ENCODE measurements at places on chromosomes 3 and 15.

DNA sequence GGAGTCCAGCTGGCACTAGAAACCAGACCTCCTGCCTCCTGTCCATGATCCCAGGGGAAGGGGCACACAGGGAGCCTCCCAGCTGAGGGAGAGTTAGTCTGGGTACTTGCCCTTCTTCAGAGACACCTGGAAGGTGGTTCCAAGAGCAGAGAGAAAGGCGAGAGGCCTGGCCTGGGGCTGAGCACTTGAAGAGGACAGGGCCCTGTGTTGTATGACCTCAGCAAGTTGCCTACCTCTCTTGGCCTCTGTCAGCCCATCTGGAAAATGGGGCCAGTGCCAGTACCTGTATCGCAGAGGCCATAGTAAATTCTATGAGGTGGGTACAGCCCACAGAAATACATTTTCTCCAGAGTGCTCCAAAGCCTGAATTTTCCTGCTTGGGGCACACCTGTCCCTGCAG lies 19.5 kb downstream of the PTH1R start:
- DNase-seq = no peak

DNA sequence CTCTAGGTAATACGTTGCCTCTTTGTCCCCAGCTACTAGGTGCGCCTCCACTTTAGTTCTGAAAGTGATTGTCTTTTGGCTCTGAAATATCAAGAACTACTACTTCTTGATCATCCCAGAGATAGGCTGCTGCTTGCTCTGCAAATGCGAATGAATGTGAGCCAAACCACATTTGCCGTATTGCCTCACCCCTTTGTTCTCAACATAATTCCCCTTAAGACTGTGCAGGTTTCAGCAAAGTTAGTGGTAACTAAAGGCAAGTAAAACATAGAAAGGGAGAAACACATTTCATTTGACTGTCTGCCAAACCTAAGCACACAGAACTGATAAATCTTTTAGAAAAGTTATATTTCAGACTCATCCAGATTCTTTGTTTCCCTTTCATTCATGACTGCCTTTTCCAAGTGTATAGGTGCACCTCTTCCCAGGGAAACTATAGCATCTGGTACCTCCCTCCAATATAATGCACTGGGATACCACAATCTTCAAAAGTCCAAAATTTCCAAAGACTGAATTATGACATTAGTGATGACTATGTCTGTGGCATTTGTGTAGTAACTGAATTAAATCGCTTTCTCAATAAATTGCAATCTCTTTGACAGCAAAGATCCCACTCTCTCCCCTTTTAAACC lies 720.6 kb upstream of the CBLB start:
- no peak for DNase-seq

DNA sequence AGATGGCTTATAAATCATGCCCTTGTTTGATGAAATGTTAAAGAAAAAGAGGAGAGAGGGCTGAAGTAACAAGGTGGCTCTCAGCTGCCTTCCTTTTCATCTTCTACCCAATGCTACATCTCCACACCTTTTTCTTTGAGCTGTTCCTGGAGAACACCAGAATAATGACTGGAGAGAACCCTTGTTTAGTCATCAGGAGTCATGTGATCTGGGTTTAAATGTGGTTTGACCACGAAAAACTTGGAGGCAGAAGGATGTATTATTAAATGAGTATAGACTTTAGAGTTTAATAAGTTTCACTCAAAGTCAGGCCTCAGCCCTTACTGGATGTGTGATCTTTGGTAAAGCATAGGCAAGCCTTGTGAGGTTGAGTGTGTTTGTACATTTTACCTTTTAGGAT lies 230.3 kb upstream of the TBL1XR1 start:
- DNase-seq = no peak

- no peak for DNase-seq
These were observed 6.3 kb upstream of the MUC20 start for GRCh38 chr3:195714380-195715011.

- no peak for DNase-seq
These were observed 10.3 kb upstream of the ABHD10 start for GRCh38 chr3:111968319-111969054.

GRCh38 chr3:69998759-69999139 lies 784 bp upstream of the SAMMSON start:
- DNase-seq = no peak

GRCh38 chr3:169931747-169932520 lies 20.6 kb downstream of the SAMD7 start:
- DNase-seq = no peak

- no peak for DNase-seq
These were observed 529.2 kb downstream of the TUSC7 start for GRCh38 chr3:117238806-117239205.

GRCh38 chr3:125185805-125186204 lies 26.7 kb downstream of the SLC12A8 start:
- DNase-seq = no peak

- no peak for DNase-seq
These were observed 18.7 kb downstream of the LYSMD2 start for GRCh38 chr15:51718746-51719145.

- DNase-seq = no peak
These were observed 2.3 kb downstream of the FLNB start for GRCh38 chr3:58010562-58010961.

- DNase-seq = no peak
These were observed 26.4 kb downstream of the LNP1 start for GRCh38 chr3:100427699-100428098.

GRCh38 chr15:69468241-69469121 lies 15.9 kb downstream of the RPLP1 start:
- DNase-seq = peak; percentile 88

GRCh38 chr3:113405180-113405579 lies 36.1 kb downstream of the CFAP44 start:
- no peak for DNase-seq

DNA sequence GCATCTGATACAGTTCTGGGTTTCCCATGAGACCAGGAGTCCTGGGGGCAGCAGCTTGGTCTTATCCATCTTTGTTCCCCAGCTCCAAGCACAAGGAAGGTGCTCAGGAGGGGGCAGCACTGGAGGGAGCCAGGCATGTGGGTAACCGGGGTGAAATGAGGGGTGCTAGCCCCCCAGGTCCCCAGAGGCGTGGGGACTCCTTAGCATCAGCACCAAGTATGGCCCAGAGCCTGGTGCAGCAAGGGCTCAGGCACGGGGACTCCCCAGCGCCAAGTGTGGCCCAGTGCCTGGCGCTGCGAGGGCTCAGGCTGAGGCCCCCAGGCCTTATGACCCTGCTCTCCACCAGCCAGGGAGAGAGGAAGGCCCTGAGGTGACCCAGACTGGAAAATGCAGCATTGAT lies 94.1 kb downstream of the CHSY1 start:
- DNase-seq = no peak

DNA sequence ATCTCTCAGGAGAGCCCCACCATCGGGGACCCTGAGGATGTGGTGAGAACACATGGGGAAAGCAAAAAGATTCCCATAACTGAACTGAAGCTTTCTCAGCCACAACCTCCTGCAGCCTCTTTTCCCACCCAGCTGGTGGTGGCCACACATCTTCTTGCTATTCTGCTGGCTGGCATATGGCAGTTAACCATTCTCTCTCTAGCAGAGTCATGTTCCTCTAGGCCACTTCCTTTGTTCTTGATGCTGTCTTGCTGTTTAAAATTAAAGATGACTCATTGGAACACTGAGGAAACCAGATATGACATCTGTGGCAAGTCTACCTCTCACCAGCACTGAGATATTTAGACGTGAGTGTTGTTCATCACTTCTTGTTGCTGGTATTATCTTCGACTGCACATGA lies 180.3 kb upstream of the ROBO2 start:
- no peak for DNase-seq

GRCh38 chr3:135922903-135923250 lies 42.7 kb upstream of the PPP2R3A start:
- peak; percentile 66 for DNase-seq

- no peak for DNase-seq
These were observed 93.7 kb downstream of the FBLN2 start for GRCh38 chr3:13642597-13642996.

DNA sequence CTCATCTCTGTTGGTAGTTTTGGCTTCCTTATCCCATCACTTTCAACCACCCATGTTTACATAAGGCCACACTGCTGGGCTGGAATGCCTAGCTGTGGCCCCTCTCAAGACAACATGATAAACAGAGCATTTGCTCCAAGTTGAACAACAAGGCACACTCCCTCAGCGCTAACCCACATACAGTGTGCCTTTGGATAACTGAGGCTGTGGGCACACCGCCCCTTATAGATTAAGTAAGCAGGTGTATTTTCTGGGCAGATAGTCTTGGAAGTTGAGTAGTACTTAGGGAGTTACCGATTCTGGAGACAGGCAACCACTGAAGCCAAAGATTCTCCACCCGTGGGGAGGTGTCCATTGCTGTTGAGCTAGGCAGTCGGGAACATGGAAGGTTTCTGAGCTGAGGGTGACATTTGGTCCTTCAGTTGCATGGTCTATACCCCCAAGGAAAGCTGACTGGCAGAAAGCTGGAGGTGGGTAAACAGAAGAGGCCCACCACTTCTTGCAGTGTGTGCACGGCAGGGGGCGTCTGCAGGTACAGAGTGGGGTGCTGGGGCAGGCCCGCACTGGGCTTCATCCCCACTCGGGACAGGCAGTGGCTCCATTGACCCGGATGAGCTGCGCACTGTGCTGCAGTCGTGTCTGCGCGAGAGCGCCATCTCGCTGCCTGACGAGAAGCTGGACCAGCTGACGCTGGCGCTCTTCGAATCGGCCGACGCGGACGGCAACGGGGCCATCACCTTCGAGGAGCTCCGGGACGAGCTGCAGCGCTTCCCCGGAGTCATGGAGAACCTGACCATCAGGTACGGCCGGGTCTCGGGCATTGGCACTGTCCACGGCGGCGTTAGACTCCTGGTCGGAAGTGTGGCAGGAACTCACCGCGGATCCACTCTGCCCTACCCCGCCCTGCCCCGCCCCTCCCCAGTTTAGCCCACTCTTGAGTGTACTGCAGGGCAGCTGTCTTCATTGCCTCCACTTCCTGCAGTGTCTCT lies 16.8 kb downstream of the NOX5 start:
- peak; percentile 66 for DNase-seq

DNA sequence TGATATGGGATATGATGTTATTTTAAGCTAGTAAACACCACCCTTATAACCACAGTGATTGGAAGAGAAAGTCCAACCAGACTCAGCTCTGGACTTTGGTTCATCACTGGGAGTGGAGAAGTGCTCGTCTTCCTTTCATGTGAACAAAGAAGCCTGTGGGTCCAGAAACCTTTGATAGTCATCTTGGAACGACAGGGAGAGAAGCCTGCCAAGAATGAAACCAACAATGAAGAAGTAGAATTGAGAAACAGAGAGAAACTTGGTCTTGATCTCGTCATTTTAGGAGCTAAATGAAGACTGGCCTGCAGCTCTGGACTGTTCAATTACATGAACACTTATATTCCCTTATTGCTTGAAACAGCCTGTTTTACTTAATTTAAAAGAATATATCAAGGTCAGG lies 13.1 kb upstream of the SLC35G2 start:
- no peak for DNase-seq

DNA sequence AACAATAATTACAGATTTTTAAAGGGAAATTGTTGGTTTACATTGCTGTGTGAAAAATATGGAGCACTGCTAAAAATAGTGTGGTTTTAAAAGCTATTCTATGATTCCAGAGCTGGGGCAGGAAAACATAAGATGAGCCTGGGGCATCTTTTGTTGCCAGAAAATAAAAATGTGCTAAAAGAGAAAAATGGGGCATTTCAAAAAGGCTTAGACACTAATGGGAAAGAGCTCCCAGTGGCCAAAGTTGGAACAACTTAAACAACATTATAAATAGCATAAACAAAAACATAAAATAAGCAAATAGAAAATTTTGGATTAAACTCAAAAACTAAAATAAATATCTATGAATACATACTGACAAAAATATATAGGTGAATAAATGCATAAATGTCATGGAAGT lies 478.9 kb downstream of the NLGN1 start:
- DNase-seq = no peak

DNA sequence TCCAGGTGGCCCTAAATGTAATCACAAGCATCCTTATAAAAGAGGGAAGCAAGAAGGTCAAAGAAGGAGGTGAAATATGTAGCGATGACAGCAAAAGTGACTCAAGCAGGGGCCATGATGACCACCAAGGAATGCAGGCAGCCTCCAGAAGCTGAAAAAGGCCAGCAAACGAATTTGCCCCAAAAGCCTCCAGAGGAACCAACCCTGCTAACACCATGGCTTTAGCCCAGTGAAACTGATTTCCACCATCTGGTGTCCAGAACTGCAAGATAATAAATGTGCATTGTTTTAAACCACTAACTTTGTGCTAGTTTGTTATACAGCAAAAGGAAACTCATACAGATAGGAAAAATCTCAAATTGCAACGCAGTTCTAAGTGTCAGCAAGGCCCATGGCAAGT lies 23.0 kb upstream of the RBSN start:
- no peak for DNase-seq

- DNase-seq = no peak
These were observed 46.0 kb downstream of the SLC7A14 start for GRCh38 chr3:170539897-170540296.

DNA sequence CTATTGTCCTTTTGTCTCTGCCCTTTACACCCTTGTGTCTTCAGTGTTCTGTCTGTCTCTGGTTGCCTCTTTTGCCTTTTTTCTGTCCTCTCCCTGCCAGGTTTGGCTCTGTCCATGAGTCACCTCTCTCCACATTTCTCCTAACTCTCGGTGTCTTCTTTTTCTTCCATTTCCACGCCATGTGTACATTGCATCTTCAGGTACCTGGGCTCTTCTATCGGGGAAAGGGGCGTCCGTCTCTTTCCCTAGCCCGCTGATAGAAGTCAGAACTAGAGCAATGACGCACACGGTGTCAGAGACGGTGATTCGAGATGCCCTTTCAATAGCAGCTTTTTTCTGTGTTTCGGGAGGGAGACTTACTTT lies 641 bp downstream of the OPA1 start:
- no peak for DNase-seq

GRCh38 chr3:56355570-56356185 lies 112.6 kb downstream of the ERC2 start:
- no peak for DNase-seq

- DNase-seq = no peak
These were observed 28.9 kb downstream of the POLR2M start for GRCh38 chr15:57735431-57735830.

DNA sequence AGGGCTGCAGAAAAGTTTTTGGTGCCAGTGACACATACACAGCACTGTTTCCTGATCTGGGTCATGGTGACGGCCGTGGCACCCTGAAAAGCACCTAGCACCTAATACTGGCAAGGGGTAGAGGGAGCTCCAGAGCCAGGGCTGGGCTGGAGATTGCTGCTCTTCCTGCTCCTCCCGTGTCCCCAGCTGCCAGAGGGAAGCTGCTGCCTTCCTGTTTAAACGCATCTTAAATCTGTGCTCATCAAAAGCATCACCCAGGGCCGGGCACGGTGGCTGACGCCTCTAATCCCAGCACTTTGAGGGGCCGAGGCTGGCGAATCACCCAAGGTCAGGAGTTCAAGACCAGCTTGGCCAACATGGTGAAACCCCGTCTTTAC lies 156.7 kb upstream of the MEF2A start:
- DNase-seq = peak; percentile 71

GRCh38 chr3:197024881-197025735 lies 4.5 kb downstream of the MELTF start:
- DNase-seq = no peak

- DNase-seq = no peak
These were observed 525.2 kb downstream of the CADM2 start for GRCh38 chr3:85483986-85484385.

- no peak for DNase-seq
These were observed 96.2 kb downstream of the IGF1R start for GRCh38 chr15:98744506-98744905.
